ENCODE measurements at places on chromosomes 12 and 14.

GRCh38 chr14:69672356-69672755 is 61.0 kb downstream of the SUSD6 start:
- no peak for DNase-seq

- DNase-seq = no peak
Observed at GRCh38 chr12:6970096-6970527, 352 bp downstream of the PHB2 start.

DNA sequence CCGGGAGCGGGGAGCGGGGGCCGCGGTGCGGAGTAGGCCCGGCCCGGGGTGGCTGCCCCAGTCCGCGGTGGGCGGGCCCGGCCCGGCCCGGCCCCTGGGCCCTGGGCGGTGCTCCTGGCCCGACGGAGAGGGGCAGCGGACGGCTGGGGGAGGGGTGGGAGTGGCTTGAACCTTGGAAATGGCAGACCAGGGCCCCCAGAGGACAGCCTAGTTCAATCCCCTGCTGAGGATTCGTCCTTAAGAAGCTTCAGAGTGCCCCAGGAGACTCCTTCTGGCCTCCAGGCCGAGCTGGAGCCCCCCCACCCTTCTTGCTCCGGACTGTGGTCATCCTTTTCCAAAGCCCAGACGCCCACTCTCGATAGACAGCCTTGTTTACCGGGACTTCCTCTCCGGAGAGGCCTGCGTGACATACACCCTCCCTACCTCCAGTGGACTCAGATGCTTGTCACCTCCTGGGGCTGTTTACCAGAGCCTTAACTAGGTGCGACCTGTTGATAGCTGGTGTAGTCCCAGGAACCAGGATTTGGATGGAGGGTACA is 458 bp downstream of the KHNYN start:
- peak; percentile 49 for DNase-seq

- peak; percentile 67 for DNase-seq
Observed at GRCh38 chr14:30270200-30271161, 288.5 kb upstream of the G2E3 start.

DNA sequence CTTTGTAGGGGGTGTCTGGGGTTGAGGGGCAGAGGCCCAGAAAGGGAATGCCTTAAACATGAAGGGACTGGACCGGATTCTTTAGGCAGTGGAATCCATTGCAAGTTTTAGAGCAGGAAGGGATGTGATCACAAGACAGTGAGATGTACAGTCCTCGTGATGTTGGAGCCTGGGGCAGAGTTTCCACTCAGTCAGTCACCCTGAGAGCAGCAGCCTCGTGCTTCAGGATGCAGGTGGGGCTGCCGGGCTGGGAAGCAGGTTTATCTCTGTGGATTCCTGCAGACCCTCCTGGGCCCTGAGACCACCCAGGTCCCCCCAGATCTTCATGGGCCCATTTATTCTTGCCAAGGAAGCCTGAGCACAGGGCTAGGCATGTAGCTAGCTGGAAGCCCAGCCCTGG is 38.5 kb downstream of the RIN3 start:
- DNase-seq = peak; percentile 14

DNA sequence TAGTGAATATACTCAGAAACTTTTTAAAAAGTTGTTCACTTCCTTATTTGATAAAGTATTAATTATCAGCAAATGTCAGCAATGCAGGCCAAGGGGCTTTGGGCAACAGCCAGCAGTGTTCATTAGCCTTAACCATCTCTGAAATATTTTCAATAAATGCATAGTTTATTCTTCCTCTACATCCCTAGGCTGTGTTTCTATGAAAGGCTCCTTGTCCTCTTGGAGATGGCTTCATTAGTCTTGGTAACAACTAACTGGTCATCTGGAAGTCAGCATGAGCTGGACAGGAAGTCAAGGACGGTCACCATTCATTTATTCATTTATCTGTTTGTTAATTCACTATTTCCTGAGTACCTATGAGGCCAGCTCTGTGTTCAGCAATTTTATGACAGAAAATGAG is 124.0 kb upstream of the TMEM132D start:
- no peak for DNase-seq

GRCh38 chr12:49200919-49201594 is 12.2 kb upstream of the TUBA1A start:
- DNase-seq = no peak

DNA sequence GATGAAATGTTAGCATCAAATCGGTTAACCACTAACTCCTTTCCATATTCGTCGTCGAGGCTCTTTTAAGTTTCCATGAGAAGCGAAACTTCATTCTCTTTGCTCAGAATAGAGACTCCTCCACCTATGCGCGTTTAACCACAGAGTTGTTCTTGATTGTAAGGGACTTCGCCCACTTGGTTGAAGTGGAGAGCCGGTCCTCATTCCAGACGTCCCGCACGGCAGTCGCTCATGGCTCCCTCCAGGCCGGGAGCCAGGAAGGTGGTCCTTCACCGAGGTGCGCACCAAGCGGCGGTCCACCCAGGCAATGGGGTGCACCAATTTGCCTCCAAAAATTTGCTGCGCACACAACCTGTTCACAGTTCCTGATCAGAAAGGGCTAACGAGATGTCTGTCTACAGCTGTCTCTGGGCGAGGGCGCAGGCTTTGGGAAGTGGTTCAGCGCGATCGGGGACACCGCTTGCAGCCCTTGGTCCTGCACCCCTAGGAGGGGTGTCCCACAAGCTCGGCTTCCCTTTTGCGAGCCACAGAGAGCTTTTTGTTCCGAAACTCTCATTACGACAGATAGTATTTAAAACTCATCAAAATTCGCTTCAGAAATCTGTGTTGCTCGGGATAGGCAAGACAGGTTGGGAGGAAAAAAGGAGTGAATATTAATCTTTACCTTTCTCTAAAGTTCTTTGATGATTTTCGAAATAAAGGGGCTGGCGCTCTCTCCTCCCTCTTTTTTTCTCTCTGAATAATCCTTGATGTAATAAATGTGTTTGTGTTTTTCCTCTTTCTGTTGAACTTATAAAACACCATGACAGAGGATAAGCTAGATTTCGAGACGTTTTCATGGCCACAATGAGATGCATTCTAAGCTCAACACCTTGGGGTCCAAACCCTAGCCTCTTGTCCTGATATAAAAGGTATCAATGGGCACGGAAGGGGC is 6.4 kb upstream of the ALX1 start:
- DNase-seq = peak; percentile 75

DNA sequence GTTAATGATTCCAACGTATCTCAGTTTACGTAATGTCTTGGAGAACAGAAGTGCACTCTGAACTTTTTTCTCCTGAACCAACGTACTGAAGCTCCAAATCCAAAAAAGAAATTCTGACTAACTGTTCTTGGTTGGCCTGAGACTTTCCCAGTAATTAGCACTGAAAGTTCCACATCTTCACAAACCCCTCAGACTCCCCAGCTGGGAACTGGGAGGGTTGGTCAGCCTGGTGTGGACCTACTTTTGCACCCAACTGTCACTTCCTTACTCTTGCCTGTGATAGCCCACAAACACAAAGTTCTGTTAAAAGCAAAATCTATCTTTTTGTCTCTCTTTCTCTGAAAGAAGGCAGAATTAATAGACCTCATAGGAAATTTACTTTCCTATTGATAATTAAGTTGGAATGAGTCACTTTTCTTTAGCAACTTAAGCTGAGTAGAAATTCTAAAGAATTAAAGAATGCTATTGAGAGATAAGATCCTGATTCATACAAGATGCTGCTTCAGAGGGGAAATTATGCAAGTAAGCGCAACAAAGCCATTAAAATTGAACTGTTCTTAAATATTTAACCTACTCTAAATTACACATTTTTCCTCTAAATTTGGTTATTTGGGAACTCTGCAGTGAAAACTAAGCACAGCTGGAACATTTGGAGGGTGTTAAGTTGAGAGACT is 155.0 kb downstream of the EPS8 start:
- DNase-seq = no peak

GRCh38 chr14:59275668-59276067 is 87.2 kb downstream of the DAAM1 start:
- DNase-seq = no peak

- no peak for DNase-seq
Observed at GRCh38 chr12:6390084-6390799, 6.3 kb downstream of the LTBR start.

GRCh38 chr14:53226553-53226952 is 73.4 kb upstream of the DDHD1 start:
- no peak for DNase-seq

GRCh38 chr12:88665071-88665470 is 84.8 kb upstream of the KITLG start:
- no peak for DNase-seq

GRCh38 chr12:131986910-131987309 is 37.2 kb downstream of the EP400 start:
- no peak for DNase-seq

DNA sequence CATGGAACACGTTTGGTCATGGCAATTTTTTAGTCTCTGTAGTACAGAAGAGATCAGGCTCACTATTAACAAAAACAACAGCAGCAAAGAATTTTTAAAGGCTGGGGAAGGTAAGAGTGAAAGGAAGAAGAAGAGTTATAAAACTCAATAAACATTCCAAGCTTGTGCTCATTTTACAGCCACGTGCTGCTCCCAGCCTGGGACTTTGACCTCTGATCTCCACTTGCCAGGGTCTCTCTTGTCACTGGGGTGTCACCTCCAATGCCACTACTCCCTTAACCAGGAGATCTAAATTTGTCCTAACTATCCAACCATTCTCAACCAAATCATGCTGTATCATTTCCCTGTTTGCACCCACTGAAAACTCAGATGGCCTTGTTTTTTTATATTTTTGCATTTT is 605.1 kb downstream of the VRK1 start:
- no peak for DNase-seq

DNA sequence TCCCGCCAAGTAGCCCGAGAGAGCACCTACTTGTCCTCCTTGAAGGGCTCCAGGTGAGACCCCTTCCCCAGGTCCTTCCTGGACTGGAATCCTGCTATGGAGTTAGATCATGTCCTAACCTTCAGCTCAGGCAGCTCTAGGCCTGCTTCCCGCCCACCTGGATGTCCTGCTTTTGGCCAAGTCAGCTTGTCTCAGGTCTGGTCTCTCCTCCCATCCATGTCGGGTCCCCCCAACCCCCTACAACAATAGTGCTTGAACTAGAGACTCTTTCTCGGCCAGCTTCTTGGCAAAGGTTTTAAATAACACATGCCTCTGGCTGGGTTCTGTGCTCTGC is 3.6 kb downstream of the NAB2 start:
- DNase-seq = no peak

DNA sequence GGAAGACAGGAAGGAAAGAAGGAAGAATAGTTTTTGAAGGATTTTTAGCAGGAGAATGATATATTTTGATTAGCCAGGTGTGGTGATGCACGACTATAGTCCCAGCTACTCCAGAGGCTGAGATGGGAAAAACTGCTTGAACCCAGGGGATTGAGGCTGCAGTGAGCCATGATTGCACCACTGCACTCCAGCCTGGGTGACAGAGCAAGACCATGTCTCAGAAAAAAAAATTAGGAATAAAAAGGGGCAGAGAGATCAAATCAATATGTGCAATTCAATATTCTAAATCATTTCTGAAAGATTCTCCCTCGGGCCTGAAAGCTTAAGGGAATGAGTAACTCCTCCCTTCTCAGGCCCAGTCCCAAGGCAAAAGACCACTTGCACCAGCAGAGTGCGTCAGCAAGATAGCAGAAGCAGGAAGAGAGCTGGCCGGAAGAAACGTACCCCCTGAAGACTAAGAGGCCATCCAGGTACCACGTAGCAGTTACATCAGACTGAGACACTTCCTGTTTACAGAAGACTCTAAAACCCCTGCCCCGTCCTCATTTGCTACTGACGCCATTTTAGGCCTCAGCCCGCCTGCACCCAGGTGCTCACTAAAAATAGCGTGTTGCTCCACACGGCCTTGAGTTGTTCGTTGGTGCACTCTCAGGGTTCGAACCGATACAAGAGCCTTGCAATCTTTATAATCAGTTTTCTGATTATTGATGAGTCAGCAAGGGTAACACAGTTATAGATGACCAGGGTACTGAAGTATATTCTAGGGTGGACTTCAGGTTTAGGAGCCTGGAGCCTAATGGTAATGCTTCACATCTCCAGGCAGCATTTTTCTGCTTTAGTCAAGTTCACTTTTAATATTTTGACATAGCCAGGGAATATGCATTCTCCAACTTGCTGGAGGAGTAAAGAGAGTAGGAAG is 57.7 kb upstream of the CSRP2 start:
- DNase-seq = no peak

DNA sequence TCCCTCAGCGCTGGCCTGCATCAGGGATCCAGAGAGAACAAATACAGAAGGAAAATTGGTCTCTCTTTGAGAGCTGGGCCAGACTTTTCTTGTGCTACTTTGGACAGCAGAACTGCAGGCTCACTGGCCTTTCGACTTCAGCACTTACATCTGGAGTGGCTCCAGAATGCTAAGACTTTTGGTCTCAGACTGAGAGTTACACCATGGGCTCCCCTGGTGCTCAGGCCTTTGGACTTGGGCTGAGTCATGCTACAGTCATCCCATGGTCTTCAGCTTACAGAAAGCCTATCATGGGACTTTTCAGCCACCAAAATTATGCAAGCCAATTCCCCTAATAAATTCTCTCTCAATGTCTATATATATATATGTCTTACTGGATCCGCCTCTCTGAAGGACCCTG is 9.0 kb upstream of the CD163 start:
- no peak for DNase-seq

DNA sequence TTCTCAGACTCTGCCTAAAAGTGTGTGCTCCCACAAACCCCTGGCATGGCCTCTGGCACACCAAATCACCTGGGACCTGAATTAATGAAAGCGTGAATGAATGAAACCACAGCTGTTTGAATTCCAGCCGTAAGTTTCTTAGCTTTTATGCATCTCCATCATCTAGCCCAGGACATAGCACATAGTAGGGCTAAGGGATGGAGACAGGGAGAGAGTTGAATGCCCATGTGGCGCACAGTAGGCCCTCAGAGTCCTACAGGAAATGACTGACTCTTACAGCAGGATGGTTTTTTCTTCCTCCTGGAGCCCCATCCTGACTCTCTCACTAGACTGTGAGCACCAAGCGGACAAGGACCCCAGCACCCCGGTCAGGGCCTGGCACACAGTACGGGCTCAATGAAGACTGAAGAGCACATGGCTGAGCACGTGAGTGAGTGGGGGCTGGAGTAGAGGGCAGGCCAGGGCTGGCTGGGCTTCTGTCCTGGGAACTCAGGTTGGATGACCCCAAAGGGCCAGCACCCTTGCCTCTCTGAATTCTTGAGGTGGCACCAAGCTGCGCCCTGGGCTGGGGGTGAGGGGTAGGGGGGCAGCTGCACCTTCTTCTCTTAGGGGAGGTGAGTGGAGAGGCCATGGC is 351.3 kb downstream of the MED13L start:
- DNase-seq = no peak

GRCh38 chr14:22386924-22387775 is 201.9 kb downstream of the DAD1 start:
- peak; percentile 50 for DNase-seq
